Caki2 (cell line): ENCODE measurements at places on chromosomes 7 and 10.

DNA sequence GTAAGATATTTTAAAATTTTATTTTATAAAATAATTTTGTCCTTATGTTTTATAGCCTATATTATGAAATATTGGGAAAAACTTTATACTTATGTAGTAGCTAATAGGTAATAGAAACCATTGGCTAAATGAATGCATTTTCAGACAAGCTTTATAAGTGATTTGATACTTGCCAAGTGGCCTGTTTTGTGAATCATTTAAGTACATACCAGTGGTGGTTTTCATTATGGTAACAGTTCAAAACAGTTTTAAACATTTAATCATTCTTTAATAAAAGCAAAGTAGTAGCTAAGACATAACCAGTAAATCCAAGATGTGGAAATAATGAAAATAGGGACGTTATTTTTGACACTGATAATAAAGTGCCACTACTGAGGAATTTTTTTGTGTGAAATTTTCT, 182.2 kb downstream of the PHF14 start:
- DNase-seq = no peak

DNA sequence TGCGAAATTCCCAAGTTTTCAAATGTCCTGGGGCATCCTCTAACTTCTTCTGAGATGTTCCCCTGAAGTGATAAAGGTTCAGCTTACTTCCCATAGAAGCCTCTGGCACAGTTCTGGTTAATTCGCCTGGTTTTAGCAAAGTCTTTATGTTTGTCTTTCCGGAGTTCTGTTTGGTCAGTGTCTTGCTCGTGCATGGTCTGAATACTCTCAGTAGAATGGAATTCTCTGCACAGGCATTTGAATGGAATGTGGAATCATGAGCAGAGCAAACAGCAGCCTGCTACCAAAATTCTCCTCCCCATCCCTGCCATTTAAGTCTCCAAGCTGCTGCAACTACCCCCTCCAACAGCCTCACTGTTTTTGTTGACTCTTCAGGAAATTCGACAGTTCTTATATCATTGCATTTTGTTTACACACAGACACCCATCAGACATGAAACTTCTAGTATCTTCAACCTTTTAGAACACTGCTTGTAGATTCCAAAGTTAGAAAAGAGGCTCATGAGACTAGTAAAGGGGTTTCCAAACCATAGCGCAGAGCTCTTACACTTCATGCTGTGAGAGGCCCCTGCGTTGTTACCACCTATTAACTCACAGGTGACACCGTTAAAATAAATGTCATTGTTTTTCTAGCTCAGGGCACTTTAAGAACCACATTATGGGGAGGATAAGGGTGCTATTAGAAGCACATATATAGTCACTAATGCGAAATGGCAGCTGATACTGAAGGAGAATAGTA, 129.7 kb downstream of the PLCE1 start:
- DNase-seq = peak; percentile 37

DNA sequence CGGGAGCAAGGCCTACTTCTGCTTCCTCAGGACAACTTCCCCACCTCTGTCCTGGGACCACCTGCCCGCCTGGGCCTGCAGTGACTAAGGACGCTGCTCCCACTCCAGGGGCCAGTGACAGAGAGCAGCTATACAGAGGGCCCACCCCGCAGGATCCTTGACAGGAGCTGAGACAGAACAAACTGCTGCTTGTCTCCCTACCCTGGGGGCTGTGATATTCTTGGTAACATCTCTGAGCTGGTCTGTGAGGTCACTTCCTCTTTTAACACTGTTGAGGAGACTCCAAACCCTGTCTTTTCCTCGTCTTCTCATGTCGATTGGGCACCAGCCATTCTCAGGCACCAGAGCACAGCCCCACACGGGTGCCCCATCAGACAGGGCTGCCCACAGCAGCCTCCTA, 6.9 kb upstream of the MRPS24 start:
- no peak for DNase-seq

DNA sequence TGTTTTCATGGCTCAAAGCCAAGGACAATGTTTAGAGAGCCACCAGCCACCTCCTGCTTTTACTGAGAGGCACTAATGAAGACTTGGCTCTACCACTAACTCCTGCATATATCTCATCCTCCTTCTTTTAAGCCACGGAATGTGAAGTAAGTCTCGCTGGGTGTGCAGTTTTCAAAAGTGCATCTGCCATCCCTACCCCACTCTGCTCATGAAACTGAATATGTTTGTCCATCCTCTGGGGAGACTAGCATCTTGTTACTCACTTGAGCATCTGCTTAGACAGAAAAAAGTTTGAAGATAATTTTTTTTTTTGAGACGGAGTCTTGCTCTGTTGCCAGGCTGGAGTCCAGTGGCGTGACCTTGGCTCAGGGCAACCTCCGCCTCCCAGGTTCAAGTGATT, 40.8 kb downstream of the EPDR1 start:
- DNase-seq = no peak

GRCh38 chr7:49102411-49102810, 178.1 kb downstream of the CDC14C start:
- DNase-seq = no peak

DNA sequence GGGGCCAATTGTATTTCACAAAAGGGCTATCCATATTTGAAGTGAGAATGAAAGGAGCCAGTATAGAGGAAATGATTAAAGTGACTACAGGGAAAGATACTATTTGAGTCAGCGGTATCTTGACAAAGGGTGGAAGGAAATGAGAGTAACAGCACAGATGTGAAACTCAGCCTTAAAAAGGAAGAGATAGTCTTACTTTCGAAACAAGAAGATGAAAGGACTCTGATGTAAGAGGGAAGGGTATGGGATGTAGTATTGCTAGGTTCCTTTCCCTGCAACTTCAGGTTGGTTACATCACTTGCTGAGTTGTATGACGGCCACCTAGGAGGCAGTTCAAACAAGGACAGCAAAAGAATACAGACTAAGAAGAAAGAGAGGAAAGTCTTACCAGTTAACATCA, 13.7 kb downstream of the CISD1 start:
- no peak for DNase-seq

- no peak for DNase-seq
These were observed 35.6 kb downstream of the PRPS1L1 start for GRCh38 chr7:17991866-17992648.

- no peak for DNase-seq
These were observed 137.7 kb downstream of the CNOT4 start for GRCh38 chr7:135372222-135372621.

- no peak for DNase-seq
These were observed 7.7 kb upstream of the HYCC1 start for GRCh38 chr7:23021596-23021995.

- no peak for DNase-seq
These were observed 189.1 kb upstream of the PRSS1 start for GRCh38 chr7:142560166-142560565.

- DNase-seq = no peak
These were observed 41.6 kb downstream of the LAMB1 start for GRCh38 chr7:107961405-107961804.

GRCh38 chr10:9228771-9229170, 1174.3 kb downstream of the GATA3 start:
- DNase-seq = no peak

GRCh38 chr10:49220031-49220430, 31.8 kb upstream of the TMEM273 start:
- DNase-seq = no peak

DNA sequence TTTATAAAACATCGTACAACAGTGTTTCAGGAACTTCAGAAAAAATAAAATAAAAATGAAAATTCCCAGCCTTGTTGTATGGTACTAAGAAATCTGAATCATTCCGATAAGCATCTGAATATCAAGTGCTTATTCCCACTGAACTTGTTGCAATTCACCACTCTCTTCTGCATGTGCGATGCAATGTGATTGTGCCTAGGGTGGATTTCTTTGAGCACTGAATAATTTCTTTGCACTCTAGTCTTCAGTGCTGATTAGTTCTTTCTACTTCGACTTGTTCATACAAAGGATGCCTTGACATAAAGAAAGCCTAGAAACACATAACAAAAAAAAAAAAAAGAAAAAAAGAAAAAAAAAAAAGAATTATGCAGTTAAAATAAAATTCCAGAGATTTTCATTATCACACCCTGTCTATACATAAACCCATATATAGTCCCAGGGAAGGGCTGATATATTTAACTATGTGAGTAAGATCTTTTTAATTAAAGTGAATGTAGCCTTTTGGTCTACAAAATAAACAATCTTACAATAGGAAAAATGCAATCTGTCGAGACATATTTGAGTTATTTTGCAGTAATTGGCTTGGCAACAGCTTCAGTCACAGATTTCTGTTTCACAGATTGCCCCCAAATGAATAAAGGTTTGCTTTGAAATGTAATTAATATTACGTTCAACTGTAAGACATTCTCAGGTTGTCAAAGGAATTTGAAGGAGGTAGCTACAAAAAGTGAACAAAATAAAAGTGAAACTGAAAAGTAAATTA, 1118.9 kb upstream of the CELF2 start:
- no peak for DNase-seq

DNA sequence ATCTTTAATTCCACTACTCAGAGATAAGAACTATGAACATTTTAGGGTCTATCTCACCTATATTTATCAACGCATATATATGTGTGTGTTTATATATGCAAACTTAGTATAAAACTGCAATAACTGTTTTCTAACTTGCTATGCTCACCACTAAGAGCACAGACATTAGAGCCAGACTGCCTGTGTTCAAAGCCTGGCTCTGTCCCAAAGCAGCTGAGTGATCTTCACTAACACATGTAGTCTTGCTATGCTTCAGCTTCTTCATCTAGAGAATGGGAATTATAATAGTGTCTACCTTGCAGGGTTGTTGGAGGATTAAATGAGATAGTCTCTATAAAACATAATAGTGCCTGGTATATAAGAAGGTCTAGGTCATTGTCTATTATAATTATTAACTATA, 165.5 kb downstream of the MAGI2 start:
- DNase-seq = no peak

DNA sequence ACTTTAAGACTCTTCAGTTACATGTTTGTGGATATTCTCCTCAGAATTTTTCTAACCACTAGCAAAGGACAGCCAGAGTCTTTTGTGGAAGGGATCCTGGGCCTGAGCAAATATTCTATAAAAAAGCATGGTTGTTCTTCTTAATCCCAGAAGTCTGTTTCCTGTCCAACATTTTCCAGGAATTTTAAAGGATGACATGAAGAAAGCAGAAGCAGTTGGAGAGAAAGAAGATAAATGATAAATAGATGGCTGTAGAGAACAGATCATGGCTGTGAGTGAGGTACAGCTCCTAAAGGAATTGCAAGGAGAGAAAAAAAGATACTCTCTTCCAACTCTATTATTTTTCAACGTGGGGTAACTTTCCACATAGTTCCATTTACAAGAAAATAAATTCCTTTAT, 91.8 kb upstream of the STEAP4 start:
- no peak for DNase-seq

DNA sequence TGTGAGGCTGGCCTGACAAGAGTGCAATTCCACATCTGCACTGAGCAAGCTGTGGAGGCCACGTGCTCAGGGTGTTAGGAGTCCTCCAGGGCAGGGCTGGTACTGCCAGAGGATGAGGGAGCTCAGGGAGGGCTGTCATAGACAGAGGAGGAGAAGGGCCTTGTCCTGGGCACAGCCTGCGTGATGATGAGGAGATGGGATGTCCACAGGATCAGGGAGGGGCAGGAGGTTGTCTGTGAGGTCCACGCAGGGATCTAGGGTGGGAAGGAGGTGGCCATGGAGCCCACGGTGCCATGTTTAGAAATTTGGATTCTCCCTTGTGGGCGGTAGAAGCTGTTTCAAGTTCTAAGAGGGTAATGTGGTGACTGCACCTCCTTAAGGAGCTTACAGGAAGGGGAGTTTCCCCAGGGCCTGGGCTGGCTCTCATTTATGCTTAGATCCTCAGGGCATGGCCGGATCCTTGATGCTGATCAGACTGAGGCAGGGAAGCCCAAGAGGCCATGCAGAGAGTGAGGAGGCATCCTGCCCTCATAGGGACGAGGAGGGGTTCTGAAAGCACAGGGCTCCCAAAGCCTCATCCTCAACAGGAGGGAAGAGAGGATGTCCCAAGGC, 30.3 kb downstream of the CHAT start:
- DNase-seq = no peak

GRCh38 chr7:157692460-157693011, 355.7 kb downstream of the DNAJB6 start:
- no peak for DNase-seq

DNA sequence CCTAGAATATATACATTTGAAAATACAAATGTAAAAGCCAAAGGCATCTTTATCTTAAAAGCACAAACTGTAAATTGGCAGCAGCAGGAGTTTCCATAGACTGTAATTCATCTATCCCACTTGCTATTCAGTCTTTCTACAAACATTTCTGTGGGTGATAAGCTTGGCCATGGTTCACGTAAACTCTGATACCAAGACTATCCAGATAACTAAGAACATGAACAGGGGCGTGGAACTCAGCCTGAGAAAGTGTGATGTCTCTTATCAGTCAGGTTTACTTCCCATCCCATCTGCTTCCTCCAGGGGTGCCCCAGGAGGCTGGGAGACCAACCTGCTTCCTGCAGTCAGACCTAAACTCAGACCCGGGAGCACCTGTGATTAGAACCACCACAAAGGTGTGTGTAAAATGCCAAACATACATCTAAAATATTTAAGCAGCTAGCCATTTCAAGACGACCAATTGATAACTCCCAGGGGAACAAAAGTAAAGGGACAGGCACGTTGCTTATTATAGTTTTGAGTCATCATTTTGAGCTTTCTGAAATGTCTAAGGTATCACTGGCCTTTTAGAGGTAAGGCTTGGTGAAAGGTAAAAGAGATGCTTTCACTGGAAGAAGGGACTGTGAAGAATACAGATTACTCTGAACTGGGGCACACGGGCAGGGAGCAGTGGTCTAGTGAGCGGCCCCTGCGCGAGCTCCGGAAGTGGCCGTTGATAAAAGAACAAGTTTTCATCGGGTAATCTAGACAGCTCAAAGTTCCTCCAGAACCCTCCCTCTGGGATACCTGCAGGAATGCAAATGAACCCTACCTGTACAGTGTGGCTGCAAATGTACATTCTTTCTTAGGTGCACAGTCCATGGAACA, 51.5 kb downstream of the RSU1 start:
- DNase-seq = no peak

- peak; percentile 30 for DNase-seq
These were observed 33.3 kb downstream of the CDK14 start for GRCh38 chr7:90629297-90629918.

DNA sequence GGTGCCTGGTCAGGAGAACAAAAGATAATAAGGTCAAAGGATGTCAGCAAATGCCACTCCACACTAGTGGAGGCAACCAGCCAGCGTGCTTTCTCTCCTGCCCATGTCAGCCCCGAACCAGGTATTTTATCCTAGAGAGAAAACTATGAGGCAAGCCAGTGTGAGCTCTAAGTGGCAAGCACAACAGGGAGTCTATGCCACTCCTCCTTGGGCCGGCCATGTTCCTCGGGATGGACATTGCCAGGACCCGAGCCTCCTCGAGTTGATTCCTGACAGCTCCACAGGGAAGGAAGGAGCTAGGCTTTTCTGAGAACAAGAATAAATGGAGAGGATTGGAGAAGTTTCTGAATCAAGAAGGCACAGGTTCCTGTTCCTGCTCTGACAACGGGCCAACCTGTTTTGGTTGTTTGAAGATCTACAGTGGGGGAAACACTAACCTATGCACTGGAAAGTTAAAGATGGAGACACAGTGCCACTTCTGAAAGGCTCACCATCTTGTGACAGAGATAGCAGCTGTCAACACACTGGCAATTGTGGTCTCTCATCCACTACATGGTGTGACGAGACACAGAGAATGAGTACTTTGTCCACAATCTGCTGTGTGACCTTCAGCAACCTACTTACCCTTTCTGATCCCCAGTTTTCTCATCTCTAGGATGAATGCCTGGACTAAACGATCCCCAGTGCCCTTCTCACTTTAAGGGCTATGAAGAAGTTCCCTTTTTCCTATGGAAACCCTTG, 28.8 kb downstream of the ABLIM1 start:
- DNase-seq = no peak
